ENCODE measurements at places on chromosomes 3 and 15.

GRCh38 chr3:197841789-197842188 lies 50.7 kb downstream of the LRCH3 start:
- no peak for DNase-seq

GRCh38 chr15:65832549-65833364 lies 36.5 kb upstream of the RAB11A start:
- peak; percentile 28 for DNase-seq

DNA sequence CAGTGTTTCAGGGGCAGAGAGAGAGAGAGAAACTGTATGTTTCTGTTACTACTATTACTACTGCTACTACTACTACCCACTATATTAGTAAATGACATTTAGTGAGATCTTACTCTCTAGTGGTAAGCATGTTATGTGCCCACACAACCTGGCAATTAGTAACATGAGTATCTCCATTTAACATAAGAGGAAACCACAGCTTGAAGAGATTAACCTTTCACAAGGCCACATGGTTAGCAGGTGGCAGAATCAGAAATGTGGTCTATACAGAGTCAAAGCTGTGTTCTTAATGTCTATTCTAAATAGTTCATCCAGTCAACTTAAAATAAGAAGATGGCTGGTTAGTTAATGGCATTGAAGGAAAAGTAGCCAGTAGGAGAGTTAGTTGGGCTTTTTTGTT lies 961.6 kb downstream of the MCTP2 start:
- DNase-seq, result no peak

- no peak for DNase-seq
These were observed 200.3 kb upstream of the SEMA6D start for GRCh38 chr15:47516972-47517371.

DNA sequence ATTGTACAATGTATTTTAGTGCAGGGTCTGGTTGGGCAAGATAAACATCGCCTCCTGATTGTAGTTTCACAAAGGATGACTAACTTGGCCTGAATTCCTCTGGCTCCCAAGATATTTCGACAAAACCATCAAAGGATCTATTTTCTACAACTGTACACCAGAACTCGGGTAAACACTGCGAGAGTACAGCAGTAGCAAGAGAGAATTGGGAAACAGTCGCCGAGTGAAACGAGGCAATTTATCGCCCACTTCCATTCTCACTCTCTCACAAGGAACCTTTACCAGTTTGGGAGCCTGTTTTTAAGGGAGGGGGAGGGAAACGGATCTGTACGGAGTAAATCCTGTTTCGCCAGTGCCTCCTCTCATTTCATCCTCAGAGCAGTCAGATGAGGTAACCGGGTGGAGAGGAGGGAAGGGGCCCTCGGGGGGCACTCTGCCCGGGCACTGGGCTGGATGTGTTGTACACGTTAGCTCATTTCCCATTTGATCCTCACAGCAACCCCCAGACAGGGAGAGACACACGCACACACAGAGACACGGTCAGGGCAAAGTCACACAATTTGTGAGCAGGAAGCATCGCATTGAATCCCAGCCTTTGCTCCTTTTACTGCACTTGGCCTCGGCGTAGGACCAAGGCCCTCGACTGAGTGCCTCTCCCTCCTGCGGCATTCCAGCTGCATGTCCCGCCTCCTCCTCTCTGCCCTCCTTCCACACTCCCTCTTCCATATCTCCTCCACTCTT lies 120.1 kb downstream of the LIPC start:
- DNase-seq, result no peak

DNA sequence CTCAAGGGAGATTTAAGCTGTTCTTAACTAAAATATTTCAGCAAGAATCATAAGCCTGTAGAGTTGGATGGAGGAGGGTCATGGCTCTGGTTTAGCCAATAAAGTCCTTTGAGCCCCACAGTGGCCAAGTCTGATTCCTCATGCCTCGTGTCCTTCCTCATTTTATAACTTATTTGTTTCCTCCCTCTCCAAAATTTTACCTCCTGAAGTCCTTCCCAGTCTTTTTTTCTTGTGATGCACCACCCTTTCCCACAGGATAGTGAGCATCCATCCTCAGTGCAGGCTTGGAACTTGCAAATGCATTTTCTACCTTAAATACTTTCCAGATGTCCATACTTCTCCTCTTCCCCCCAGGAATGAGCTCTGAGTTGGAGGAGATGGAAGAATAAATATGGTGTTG lies 162.7 kb upstream of the AGTR1 start:
- DNase-seq, result no peak

GRCh38 chr3:123325766-123326256 lies 123.1 kb downstream of the ADCY5 start:
- no peak for DNase-seq

- no peak for DNase-seq
These were observed 35.9 kb upstream of the CTNNB1 start for GRCh38 chr3:41163421-41163820.

DNA sequence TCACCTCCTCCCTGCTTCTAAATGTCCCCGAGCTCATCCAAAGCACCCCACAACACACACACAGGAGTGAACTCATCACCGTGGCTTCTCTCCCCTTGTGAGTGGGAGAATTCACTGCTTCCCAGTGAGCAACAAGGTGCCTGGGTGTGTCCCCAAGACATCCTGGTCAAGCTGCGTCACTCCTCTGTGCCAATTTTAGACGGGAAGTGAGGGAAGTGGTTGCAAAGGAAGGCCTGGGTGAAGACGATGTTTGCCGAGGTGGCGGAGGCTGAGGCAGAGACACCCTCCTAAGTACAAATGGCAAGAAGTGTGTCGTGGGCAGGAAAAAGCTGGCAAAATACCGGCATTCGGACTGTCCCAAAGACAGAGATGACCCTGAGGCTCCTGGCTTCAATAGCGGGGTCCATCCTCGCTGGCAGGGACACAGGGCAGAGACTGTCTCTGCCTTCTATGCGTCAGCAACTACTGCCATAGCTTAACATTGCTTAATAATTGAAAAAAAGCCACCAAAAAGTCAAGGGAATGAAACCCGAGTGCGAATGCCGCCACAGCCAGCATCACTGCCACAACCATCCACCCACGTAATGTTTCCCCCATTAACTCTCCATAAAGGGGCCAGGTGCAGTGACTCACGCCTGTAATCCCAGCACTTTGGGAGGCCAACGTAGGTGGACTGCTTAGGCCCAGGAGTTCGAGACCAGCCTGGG lies 72.8 kb downstream of the VGLL4 start:
- no peak for DNase-seq

GRCh38 chr15:47422881-47423665 lies 294.2 kb upstream of the SEMA6D start:
- DNase-seq, result no peak

- no peak for DNase-seq
These were observed 34.4 kb downstream of the C3orf80 start for GRCh38 chr3:160259589-160259988.

GRCh38 chr3:102570511-102570910 lies 135.7 kb downstream of the ZPLD1 start:
- no peak for DNase-seq

DNA sequence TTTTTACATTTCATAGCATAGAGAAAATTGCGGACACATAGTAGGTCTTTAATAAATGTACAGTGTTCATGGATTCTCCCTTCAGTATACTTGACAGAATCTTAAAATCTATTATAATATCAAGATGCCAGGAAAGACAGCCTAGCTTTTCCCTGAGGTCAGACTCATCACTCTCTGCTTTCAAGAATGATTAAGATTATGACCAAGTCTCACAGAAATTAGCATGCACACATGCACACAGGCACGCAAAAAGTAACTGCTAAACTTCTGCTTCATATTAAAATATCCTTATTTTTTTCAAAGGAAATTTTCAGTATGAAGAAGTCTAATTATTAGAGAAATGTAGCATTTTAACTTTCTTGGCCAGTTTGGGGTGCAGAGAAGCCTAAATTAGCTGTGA lies 493.8 kb upstream of the NECTIN3 start:
- DNase-seq, result no peak

DNA sequence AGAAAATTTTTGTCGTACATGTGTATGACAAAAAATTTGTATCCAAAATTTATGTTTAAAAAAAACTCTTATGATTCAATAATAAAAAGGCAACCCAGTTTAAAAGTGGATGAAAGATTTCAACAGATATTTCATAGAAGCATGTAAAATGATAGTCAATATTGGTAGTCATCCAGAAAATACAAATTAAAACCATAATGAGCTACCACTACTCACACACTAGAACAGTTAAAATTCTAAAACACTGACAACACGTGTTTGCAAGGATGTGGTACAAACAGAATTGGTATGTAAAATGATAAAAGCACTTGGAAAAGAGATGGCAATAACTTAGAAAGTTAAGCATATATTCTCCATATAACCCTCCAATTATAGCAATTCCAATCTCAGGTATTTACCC lies 303.0 kb upstream of the NR2F2 start:
- DNase-seq, result no peak

DNA sequence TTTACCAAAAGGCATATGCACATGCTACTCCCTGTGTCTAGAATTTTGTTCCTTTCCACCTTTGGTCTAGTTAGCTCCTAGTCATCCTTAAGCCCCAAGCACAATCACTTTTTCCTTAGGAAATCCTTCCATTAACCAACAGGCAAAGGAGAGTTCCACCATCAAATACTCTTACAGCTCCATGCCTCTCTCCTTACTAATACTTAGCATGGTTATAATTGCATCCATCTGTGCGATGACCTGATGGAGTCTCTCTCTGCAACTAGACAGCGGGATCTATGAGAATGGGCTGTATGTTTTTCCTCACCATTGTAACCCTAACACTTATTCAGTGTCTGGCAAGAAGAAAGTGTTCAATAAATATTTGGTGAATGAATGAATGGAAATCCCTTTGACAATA lies 69.3 kb upstream of the SMAD3 start:
- no peak for DNase-seq

- no peak for DNase-seq
These were observed 42.8 kb downstream of the MYO5C start for GRCh38 chr15:52252781-52253180.

DNA sequence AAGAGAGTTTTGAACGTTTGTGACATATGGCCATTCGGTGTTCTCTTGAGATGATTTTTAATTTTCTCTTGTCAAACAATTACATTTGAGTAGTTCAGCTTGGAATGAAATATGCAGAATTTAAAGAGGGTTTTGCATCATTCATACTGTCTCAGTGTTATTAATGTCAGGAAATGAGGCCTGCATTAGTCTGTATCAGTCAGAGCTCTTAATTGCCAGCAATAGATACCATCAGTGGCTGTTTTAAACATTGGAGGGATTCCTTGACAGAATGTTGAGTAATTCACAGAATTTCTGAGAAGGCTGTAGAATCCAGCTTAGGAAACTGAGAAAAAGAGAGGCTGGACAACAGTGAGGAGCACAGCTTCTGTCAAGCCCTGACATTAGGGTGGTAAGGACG lies 722.0 kb downstream of the NR2F2 start:
- DNase-seq, result no peak

DNA sequence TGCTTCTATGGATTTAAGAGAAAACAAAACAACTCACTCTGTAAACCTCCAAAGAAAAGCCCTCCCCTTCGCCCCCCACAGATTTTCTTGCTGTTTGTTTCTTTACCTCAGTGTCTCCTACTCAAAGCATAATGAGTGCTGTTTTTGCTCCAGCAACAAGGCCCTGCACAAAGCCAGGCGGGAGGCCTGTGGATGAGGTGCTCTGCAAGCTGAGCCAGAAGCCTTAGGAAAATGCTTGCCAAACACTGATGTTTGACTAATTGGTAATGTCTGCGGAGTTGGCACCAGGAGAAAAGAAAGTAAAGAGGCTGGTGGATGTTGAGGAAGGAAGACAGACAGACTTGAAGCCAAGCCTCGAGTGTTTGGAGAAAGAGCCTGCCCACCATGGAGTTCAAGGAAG lies 99.7 kb downstream of the RARB start:
- no peak for DNase-seq

DNA sequence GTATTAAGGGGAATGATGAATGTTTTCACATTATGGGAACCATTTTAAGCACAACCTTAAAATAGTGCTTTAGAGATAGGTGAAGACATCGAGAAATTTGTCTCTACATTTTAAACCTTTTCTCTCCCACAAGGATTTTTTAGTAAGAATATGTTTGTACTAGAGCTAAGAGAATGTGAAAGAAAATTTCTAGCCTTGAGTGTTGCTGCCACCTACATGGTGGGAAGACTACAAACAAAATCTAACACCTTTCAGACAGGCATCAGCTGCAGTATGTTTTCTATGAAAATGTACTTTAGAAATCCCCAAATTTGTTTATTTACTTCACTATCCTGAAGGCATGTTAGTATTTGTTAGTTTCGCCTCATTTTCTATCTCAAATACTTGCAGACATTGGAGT lies 247.4 kb downstream of the WDR72 start:
- no peak for DNase-seq

DNA sequence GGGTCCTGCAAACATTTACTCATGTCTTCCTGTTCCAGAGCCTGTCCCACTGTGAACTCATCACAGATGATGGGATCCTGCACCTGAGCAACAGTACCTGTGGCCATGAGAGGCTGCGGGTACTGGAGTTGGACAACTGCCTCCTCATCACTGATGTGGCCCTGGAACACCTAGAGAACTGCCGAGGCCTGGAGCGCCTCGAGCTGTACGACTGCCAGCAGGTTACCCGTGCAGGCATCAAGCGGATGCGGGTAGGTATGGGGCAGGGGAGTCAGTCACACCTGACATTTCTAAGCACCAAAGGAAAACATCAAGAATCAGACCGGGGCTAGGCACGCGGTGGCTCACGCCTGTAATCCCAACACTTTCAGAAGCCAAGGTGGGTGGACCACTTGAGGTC lies 56.3 kb downstream of the UBP1 start:
- no peak for DNase-seq

DNA sequence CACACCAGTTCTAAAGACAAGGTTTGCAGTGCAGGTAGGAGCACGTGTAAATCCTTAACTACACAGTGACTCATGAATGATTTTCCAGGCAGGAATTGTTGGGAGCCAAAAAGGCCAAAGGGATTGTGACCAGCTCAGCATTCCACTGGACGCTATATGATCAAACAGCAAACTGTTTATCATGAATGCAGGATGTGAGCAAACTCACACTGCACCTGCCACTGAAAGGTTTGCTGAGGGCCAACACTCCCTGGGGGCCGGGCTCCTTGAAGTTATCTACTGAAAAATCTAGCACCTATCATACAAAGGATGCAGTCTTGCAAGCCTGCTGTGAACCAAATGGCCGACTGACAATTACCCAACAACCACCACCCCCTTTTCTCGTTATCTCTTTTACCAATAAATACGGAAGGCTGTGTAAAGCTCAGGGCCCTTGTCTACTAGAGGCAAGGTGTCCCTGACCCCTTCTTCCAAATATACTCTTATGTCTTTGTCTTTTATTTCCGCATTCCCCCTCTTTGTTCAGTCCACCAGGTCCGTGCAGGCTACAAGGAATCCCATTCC lies 11.5 kb upstream of the DNASE1L3 start:
- DNase-seq, result no peak

- DNase-seq, result no peak
These were observed 71.2 kb downstream of the DGKG start for GRCh38 chr3:186290796-186291195.

- DNase-seq, result no peak
These were observed 128.9 kb downstream of the TFG start for GRCh38 chr3:100838157-100838556.

DNA sequence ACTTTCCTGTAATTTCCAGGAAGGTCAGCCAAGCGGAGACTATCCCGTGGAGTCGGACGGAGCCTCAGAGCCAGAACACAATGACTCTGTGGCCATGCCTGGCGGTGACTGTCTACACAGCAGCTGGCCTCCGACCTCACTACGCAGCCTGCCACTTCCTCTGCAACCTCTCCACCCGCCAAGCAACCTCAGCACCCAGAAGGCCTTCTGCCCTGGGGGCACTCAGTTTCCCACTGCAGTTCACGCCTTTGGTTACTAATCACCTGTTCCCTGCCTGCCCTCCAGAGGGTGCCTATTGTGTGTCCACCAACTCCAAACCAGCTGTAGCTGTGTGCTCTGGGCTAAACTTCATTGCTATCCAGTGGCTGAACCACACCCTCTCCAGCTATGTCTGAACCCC lies 44.0 kb downstream of the TM2D3 start:
- DNase-seq, result no peak

Data from activated CD4-positive, alpha-beta T cell treated with anti-CD3 and anti-CD28 coated beads, Interleukin-2, amount 50 U/mL, for 24 hours (primary cell).